ENCODE measurements at places on chromosomes 2 and 18. TPM values are rescaled to one million over a fixed set of nuclear protein-coding genes. Genes with fewer than 3 reads are reported as not detected.

- DNase-seq, result no peak
Observed at GRCh38 chr2:112910219-112910618, 746 bp upstream of the IL37 start.

GRCh38 chr18:34604591-34604990 is 105.5 kb upstream of the DTNA start:
- DNase-seq, result no peak

- DNase-seq, result no peak
Observed at GRCh38 chr2:75499534-75499933, 61.2 kb downstream of the EVA1A start.

GRCh38 chr2:33437815-33438214 is 38.6 kb upstream of the RASGRP3 start:
- no peak for DNase-seq

- no peak for DNase-seq
Observed at GRCh38 chr2:233796254-233796653, 18.1 kb downstream of the MROH2A start.

DNA sequence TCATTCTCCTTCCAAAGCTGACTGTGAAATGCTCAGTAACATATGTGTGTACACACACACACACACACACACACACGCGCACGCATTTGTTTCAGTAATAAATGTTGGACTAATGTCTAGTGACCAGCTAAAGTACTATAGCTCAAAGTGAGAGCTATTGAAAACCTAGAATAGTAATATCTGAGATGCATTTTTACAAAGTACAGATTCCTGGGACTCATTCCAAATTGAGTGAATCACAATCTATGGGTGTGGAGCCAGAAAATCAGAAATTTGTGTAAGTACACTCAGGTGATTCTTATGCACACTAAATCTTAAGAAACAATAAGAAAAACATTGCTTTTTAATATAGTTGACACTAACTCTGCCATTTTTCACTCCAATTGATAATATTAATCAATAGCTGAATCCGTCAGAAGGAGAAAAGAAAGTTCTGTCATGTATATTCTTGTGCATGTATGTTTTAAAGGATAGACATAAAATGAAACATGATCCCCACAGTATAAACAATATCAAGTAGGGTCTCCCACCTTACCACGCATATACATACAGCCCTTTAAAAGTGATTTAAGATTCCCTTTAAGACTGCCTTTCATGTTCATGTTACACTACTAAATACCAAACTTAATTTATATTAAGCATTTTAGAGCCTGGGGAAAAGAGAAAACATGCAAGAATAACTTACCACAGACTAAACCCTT is 123.5 kb downstream of the ATAD2B start:
- DNase-seq, result peak; percentile 9

GRCh38 chr18:8260827-8261226 is 348.4 kb upstream of the RAB12 start:
- DNase-seq, result no peak

GRCh38 chr2:195779491-195779890 is 122.5 kb downstream of the SLC39A10 start:
- peak; percentile 25 for DNase-seq

DNA sequence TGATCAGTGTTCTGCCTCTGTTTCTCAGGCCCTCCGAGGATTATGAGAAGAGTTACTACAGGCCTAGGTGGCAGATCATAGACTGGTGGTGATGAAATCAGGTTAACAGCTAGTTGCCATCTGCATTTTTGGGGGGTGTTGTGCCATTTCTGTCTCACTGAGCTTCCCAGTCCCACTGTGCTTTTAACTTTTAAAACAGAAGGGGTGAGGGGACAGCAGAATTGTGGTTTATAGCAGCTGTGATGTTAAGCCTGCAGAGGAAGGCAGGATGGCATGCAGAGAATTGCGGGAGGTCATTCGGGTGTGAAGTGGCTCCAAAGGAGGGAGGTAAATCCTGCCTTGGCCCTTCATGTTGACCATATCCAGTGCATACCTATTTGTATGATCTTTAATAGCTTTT is 5.0 kb downstream of the CAB39 start:
- DNase-seq, result no peak

DNA sequence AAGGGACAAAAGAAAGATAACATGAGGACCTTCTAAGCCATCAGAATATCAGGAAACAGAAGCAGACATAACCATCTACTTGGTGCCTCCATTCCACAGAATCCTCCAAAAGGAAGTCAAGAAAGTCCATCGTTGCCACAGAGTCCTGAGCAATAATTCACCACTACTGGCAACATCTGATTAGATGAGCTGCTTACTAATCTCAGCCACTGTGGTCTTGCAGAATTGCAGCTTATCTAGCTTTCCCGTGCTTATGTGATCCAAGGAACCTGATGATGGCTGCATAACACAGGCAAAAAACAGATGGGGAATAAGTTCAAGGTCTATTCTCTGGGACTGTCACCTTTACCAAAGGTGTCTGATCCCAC is 278.5 kb downstream of the AFF3 start:
- DNase-seq, result peak; percentile 51

DNA sequence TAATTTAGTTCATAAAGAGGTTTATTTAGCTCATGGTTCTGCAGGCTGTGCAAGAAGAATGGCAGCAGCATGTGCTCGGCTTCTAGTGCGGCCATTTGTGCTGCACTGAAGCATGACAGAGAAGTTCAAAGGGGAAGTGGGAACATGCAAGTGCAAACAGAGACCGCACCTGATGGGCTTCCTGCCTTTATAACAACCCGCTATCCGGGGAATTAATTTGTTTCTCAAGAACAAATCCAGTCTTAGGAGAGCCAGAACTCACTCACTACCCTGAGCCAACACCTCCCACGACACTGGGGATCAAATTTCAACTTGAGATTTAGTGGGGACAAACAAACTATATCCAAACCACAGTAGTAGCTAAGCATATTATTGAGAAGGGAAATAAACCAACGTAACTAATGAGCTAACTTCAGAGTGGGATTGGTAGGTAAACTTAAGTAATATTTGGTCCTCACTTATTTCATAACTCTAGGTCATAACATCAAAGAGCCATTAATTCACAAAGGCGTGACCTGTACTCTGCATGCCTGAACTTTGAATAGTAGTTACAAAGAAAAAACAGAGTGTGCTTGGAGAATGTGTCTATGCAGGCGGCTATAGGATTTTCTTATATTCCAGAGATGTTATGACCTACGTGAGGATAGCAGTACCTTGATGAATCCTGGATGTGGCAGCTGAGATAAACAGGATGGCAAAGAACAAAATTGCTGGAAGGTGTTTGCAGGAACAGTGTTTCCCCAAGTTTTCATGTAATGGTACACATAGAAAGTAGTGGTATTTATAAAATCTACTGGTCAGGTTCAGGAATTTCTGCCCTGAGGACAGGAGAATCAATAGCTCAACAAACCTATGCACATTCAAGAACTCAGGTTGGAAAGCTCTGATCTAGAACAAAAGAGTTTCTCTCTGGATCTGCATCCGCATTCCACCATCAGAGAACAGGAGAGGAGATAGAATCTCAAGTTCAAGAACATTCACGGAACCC is 845.9 kb upstream of the ID2 start:
- DNase-seq, result no peak

GRCh38 chr2:66439812-66440542 is 5.1 kb downstream of the MEIS1 start:
- DNase-seq, result no peak

DNA sequence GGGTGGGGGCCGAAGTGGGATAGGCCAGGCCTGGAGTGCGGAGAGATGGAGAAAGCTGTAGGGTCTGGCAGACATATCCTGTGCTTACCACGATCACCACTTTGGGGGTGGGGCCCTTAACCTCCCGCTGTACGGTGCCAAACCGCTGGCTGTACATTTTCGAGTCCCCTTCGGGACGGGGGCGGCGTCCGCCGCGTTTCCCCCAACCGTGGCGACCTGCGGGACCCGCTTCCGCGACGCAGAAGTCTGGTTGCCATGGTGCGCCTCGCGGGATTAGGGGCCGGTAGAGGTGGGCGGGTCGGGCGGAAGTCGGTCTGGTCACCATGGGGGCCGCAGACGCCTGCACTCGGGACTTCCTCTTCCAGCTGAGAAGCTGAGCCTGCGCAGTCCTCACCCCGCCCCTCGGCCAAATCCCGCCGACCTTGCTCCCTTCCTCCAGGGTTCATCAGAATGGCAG is at the start of gene CFAP53:
Gene CFAP53 (minus strand): TSS at position 248 of the 457 bp plus-strand sequence. CDS start 91 bp downstream, at position 157.
- peak; percentile 87 for DNase-seq

DNA sequence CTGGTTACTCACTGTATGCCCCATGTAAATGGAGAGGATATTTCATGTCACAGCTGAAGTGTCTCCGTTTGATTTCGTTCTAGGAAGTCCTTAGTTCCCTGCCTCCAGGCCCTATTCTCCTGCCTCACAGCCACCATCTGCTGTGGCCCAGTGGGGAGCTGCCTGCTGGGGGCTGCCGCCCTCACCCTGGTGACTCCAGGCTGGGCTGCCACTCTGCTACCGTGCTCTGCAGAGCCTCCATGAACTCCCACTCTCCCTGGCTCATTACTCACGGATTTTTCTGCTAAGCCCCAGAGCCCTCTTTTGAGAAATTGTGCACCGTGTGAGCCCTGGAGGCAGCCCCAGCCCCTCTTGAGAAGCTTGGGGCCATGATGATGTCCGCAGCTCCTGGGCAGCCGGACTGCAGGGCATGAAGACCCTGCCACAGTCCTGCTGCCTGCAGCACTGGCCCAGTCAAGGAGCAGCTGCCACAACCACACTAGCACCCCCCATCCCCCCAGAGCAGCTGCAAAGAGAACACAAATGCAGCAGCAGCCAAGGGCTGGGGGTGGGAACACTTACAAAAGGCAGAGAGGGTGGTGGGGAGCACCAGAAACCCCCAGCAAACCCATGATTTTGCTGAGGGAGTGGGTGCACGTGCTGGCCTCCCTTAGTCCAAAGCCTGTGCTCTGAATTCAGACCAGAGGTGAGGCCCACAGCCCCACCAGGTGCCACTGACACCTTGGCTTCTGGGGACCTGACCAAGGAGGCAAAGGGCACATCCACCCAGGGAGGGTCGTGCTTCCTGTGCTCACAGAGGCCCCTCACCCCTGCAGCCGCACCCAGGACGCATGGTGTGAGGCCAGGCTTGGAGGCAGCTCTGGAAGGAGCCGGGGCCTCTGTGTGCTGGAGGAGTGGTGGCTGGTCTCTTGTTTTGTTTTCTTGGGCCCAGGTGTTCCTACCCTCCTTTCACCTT is 270.2 kb upstream of the RAB6C start:
- no peak for DNase-seq

- no peak for DNase-seq
Observed at GRCh38 chr18:43661570-43661969, 384.3 kb upstream of the SYT4 start.

GRCh38 chr18:47175898-47176575 is at the start of gene IER3IP1:
IER3IP1 (minus strand) TSS chr18:47176364; CDS start chr18:47176277, 87 bp downstream.
- DNase-seq, result peak; percentile 85

DNA sequence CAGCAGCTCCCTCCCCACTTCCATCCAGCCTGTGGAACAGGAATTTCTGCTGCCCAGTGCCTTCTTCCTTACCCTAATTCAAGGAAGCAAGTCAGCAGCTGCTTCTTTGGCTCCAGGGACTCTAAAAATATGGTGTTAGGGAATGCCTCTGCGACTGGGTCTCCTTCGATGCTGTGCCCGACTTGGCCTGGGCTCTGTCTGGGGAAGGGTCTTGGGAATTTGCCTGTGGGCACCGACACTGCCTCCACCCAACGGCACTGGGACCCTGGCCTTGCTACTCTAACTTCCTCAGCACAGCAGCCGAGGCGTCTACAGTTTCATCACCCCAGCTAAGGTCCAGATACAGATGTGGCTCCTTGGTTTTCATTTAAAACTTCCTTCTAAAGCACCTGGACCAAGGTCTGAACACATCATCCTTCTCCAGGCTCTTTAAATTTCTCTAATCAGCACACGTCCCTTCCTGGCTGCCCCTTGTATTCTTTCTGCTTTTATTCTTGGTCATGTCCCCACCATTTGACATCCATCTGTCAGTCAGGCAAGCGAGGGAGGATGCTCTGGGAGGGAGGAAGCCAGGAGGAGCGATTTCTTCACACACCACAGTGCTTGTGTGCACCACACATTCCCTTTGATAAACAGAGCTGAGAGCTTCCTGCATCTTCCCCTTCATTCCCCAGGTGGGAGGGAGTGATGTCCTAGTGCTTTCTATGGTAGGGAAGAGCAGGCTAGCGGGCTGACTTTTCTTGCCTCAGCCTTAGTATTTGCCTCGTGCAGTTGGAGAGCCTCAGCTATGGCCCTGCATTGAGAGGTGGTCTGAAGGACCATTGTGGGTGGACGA is 6.8 kb downstream of the LBH start:
- DNase-seq, result no peak

DNA sequence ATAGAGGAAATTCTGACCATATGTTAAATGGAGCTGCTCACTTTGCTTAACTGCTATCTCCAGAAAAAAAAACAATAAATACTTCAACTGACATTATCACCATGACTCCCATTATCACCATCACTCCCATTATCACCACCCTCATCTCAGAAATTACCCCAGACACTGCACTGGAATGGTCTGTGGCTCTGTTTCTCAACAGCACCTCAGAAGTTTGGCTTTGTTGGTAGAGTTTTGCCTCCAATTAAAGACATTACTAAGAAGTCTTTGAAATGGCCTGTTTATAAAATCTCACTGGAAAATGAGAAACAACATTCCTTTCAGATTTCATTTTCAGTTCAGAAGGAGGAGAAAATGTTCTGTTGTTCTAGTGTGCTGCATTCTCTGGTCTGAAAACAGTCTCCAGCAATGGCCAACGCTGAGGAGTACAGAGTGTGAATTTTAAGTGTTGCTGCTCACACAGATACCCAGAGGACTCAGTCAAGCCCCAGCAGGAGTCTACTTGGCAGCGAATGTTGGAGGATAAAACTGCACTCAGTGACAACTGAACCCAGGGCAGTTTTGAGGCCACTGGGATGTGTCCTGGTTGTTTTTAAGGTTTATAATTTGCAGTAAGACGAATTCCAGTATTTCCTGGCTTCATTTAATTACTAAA is 364.5 kb upstream of the CDH2 start:
- DNase-seq, result no peak

DNA sequence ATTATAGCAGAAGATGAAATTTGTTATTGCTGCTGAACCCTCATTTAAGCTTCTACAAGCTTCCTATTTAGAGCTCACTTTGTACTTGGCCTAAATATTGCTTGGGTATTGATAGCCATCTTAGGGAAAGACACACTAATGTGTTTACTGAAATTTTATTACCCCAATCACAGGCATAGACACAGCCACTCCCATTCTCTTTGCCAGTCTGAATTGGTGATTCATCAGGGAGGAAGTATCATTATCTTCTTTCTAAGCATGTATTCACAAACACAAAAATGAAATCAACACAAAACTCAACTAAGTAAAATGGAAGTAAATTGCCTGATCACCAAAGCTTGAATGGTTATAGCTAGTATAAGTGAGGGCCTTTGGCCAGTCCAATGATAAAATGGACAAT is 666.3 kb downstream of the TSN start:
- no peak for DNase-seq

LBX2 gene
- 1.7 TPM for total RNA-seq

TACR1 gene
- total RNA-seq, result not detected

LRATD1 gene
- total RNA-seq, result not detected

TDRD15 gene
- total RNA-seq, result 6.7 TPM

ACSL3 gene
- total RNA-seq, result 76.2 TPM

APLF gene
- 1.4 TPM for total RNA-seq

TLX2 gene
- not detected for total RNA-seq

NCL gene
- total RNA-seq, result 238 TPM

DNAH7 gene
- total RNA-seq, result 0.27 TPM

CD226 gene
- total RNA-seq, result 0.91 TPM

CFAP65 gene
- 0.11 TPM for total RNA-seq

SIX2 gene
- total RNA-seq, result 12.2 TPM

MC2R gene
- not detected for total RNA-seq

HOXD10 gene
- 18.6 TPM for total RNA-seq

CETN1 gene
- total RNA-seq, result not detected

ERFE gene
- 6.8 TPM for total RNA-seq

COBLL1 gene
- total RNA-seq, result 6.7 TPM

FEV gene
- total RNA-seq, result not detected

ZNF519 gene
- 5.0 TPM for total RNA-seq

TCF23 gene
- total RNA-seq, result not detected

Data from Daoy (cell line).